ENCODE measurements at places on chromosomes 6 and 20.

DNA sequence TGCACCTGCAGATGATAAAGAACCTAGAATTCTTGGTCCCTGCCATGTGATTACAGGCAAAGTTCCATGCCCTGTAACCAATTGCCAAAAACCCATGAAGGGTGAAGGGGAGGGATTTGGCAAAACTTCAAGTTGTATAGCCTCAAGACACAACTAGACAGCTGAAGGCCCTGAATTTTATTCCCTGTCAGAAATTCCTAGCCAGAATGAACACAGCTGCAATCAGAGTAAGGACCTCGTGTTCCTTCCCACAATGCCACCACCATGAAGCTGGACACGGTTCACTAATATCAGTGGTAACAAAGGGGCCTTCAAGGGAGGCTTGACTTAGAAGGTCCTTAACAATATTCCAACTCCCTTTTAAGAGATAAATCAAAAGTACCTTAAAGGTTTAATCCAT lies 22.5 kb upstream of the IRAK1BP1 start:
- no peak for DNase-seq

DNA sequence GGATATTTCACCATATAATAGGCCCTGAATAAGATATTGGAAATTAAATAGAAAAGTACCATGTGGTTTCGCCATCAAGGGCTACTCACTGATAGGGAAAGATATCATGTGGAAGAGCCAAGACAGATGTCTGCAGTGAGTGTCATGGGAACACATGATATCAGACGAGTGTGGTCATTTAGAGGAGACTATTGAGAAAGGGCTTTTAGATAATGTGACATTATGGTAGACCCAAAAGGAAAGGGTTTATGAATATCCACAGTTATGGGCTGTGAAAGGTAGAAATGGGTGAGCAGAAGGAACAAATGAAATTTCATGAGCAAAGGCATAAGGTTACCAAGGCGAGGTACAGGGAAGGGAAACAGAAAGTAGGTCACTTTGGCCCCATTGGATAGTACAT lies 182.3 kb upstream of the PRSS16 start:
- DNase-seq, result no peak

GRCh38 chr6:7827142-7827541 lies 83.4 kb downstream of the TXNDC5 start:
- no peak for DNase-seq

DNA sequence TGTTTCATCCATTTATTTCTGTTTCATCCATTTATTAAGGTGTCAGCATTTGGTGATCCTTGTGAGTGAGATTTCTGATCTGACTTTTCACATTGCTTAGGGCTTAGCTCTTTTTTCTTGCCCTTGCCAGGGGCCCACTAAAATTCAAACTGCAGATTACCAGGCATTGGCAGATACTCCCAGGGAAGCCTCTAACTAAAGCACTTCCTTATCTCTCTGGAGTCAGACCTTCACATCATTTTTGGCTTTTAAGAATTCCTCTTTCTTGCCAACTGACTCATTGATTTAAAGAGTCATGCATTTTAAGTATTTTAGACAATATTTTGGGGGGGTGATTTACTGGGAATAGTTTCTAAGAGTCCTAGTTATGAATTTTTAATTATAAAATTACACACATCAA lies 2.6 kb upstream of the WFDC8 start:
- DNase-seq, result no peak

- peak; percentile 50 for DNase-seq
These were observed 904.5 kb upstream of the EPHA7 start for GRCh38 chr6:94323853-94324252.

DNA sequence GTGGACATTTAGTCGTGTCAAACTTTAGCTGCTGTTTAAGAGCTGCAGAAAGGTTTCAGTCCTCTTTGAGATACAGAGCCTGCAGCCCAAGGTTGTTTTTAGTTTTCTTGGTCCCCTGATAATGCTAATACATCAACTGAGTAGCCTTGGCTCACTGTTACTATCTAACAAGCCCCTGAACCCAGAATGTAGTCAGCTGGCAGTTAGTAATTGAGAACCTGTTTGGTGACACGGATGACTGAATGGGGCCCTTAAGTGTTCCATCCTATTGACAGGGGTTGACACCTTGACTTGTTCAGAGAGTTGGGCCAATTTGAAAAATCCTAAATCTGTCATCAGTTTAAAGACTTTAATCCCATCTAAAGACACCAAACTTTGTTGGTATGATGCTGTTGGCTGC lies 2.8 kb downstream of the RTN4IP1 start:
- DNase-seq, result no peak

- DNase-seq, result peak; percentile 32
These were observed 51.9 kb upstream of the MARCKS start for GRCh38 chr6:113805173-113805790.

- no peak for DNase-seq
These were observed 54.9 kb downstream of the MAP3K5 start for GRCh38 chr6:136737374-136737844.

DNA sequence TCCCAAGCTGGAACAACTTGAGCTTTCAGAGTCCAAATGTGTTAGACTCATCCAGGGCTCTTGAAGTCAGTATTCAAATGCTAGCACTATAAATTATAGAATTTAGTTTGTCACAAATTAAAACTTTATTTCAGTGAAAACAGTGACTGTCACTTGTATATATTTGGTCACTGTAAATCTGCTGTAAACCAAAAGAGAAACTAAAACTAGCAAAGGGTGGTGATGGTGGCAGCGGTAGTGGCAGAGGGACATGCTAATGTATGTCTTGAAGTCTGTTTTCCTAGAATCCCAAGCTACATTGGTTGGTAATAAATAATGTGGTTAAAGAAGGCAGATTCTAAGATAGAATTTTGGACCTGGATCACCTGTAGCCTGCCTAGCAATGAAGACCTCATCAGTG lies 140.4 kb upstream of the CENPW start:
- no peak for DNase-seq

DNA sequence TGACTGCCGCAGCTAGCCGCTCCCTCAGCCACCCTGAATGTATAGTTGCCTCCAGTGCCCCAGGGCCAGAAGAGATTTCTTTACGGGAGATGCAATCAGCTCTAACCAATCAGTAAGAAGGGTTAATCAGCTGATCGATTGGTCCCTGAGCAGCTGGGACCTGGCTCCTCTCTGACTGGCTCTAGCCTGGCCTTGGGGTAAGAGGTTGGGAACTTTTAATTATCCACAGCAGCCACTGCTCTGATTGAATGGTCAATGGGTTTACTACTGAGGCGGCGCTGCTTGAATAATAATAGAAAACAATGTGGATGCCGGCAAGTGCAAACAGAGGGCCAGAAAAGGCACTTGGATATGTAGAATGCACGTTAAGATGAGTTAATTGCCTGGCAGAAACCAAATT lies 99.8 kb downstream of the TFAP2A start:
- DNase-seq, result no peak

DNA sequence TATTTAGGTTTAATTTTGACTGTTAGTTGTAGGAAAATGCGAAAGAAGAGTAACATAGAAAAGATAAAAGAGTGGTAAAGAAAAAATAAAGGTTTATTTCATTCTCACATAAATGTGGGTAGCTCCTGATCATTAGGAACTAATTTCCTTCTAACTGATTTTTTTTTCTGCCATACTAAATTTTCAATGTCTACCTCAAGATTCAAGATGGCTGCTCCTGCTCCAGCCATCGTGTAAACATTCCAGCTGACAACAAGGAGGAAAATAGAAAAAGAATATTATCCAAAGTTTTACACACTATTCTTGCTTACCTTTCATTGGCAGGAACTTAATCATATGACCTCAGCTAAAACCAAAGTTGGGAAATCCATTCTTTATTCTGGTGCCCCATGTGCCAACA lies 488.2 kb downstream of the LMBRD1 start:
- DNase-seq, result no peak

- no peak for DNase-seq
These were observed 162.0 kb downstream of the FAXC start for GRCh38 chr6:99187429-99187828.

DNA sequence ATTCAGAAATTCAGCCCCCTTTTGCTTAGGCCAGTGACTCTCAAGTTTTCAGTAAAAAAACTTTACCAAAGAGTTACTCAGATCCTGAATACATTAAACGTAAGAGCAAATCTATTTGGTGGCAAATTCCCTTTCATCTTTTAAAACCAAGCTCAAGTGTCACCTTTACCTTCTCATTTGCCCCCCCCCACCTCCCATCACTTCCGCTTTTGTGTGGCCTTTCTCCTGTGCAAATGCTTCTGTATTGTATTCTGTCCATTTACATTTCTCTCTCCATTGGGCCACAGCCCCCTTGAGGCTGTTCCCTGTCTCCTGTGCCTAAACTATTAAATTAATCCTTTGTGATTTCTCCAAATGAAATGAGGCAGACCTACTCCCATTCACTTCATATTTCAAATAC lies 1.9 kb downstream of the NOL7 start:
- DNase-seq, result no peak

GRCh38 chr6:154951345-154952200 lies 43.5 kb upstream of the TIAM2 start:
- no peak for DNase-seq

DNA sequence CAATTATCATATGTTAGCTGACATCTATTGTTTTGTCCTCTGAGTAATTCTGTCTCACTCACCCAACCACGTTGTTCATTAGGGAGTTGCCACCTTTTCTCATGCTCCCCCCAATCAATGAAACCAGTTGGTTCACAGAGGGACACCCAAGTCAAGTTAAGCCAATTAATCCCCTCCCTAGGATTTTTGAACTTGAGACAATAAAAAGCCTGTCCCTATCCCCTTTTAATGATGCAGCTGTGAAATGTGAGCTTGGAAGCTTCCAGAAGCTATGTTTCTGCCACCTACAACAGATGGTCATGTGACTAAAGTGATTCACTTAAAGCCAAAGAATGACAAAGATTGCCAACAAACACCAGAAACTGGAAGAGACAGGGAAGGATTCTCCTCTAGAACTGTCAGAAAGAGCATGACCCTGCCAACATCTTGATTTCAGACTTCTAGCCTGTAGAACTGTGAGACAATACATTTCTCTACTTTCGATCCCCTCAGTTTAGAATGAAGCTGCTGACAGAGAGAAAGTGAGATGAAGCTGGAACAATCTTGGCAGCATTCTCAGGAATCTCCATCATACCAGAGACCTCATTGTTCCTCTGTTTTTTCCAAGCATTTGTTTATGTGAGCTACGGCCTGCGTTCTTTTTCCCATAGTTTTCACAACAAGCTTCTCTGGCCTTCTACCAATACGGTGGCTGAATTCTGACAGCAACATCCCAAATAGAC lies 57.8 kb upstream of the TPD52L1 start:
- DNase-seq, result no peak

DNA sequence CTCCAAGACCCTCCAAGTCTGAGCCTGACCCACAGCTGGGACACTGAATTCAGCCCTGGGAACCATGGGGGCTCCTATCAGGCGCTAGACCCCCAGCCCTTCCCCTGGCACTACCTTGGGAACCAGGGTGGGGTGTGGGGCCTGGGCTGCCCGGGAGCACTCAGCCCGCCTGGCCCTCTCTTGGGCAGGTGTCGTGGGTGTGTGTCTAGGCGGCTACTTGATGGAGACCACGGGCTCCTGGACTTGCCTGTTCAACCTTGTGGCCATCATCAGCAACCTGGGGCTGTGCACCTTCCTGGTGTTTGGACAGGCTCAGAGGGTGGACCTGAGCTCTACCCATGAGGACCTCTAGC lies 14.6 kb downstream of the SLC17A9 start:
- DNase-seq, result no peak

DNA sequence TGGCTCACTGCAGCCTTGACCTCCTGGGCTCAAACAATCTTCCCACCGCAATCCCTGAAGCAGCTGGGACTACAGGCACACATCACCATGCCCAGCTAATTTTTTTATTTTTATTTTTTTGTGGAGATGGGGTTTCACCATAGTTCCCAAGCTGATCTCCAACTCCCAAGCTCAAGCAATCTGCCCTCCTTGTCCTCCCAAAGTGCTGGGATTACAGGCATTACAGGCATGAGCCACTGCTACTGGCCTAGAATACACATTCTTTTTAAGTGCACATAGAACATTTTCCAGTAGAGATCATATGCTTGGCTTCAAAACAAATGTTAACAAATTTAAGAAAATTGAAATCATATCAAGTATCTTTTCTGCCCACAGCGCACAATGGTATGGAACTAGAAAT lies 176.8 kb upstream of the MARCKS start:
- no peak for DNase-seq

DNA sequence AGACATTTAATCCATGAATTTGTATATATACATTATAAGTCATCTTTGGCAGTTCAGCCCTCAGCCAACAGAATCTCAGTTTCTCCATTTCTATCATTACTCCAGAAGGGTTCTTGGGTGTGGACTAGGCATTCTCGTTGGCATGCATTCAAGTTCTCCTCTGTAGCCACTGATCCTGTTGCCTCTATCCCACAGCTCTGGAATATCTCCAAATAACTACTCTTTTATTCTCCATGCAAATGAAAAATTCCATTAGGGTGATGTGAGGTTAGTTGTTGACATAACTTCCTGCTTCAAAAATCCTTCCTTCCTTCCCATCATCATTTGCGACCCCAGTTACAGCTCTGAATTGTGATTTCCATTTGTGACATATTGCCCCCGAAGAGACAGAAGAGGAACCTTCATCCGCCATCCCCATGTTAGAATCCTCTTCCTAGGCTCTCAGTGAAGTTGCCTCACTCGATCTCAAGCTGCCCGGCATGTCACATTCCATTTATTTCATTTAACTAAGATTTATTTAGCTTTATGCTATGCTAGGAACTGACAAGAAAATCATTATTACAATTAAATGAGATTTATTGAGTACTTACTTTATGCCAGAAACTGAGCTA lies 93.7 kb upstream of the EDN1 start:
- DNase-seq, result no peak

GRCh38 chr6:90385759-90386313 lies 89.2 kb upstream of the BACH2 start:
- DNase-seq, result no peak

- DNase-seq, result peak; percentile 65
These were observed 69.4 kb downstream of the FOXC1 start for GRCh38 chr6:1679031-1679687.

DNA sequence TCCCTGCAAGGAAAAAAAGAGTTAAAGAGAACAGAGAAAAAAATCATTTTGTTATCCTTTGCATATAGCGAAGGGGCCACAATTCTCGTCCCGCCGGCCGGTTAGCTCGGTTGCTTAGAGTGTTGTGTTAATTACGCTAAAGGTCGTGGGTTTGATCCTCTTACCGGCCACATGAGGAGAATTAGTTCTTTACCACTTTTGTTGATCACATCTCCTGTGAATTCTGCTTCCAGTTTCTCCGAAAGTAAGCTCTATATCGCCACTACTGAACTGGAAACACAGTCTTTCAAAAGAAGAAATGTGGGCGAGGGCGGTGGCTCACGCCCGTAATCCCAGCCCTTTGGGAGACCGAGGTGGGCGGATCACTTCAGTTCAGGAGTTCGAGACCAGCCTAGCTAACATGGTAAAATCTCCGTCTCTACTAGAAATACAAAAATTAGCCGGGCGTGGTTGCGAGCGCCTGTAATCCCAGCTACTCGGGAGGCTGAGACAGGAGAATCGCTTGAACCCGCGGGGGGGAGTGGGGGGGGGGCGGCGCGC lies 13.4 kb downstream of the PRSS16 start:
- no peak for DNase-seq

DNA sequence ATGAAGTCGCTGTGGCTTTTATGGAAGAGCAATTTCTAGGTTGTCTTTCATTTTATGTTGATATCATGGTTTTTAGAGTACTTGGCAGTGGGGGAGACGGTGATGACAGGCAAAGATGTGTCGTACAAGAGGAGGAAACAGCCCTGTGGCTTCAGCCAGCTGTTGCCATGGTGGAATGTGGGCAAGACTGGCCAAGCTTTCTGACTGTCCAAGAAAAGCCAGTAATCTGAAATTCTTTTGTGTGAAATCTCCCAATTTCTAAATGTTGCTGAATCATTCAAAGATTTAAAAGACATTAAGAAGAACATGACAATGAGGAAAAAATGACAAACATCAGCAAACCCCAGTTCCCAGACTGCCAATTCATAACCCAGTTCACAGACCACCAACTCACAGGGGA lies 23.1 kb downstream of the PFDN4 start:
- DNase-seq, result no peak
